Ascending aorta (tissue), 2 donors: ENCODE measurements at places on chromosomes 12 and 14. TPM values are rescaled to one million over a fixed set of nuclear protein-coding genes. Genes with fewer than 3 reads are reported as not detected.

TAS2R43 gene
- not detected for total RNA-seq

AHNAK2 gene
- 35.5 TPM for total RNA-seq

GPR132 gene
- not detected for total RNA-seq

DNA sequence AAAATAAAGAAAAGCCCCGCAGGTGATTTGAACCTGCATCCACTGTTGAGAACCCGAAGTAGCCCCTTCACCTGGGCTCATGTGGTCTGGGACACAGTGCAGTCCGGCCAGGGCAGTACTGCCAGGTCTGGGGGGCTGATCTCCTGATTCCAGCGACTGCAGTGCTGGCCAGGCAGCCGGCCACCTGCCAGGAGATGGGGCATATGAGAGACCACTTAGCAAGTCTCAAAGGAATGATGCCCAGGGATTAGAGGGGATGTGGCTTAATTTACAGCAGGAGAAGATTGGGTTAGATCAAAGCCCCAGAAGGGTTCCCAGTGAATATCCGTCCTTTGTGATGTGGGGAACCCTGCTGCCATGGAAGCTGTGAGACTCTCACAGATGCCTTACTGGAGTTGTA lies 113.3 kb downstream of the PRMT8 start:
- H3K36me3 ChIP-seq, result no peaks in the 10 kb centered on the region
- no peaks in the 10 kb centered on the region for H3K4me1 ChIP-seq
- no peak overlapping the region for H3K4me3 ChIP-seq
- H3K27ac ChIP-seq, result no peak overlapping the region
- no peak for DNase-seq
